ENCODE measurements at places on chromosomes 5 and 9.

DNA sequence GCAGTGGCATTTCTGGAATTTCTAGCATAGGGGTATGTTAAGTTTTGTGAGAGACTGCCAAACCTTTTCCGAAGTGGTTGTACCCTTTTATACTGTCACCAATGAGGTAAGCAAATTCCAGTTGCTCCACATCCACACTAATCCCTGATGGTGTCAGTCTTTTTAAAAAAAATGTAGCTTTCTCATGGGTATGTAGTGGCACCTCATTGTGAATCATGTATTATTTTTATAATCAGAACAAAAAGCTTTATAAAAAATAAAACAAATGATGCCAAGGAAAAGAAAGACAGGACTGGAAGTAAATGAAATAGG is 93.4 kb upstream of the CLINT1 start:
- DNase-seq = no peak

GRCh38 chr9:27353474-27354229 is 56.7 kb upstream of the EQTN start:
- no peak for DNase-seq

DNA sequence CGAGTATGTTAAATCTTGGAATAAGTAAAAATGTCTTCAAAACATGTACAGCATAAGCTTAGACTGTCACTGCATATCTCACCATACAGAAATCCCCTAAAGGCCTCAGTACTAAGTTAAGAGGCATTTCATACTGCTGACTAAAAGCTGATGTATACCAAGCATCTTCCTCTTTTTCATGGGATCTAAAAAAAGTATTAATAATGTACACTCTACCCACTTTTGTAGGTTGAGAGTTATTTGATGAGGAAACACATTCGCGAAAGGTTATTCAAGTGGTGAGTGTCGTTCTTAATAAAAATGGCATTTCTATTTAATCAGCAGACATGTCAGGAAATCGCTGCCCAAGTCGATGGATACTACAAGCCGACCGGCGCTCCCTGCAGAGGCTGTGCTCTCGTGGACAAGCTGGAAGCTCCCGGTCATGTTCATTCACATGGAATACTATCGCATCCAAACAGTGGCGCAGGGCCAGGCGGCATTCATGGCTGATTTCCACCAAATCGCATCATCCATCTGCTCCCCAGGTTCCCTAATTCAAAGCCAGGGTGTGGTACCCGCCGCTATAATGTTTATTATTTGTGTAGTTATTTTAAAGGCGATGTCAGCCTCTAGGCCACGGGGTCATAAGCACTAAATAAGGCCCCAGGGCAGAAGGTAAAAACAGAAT is 724 bp downstream of the SGTB start:
- DNase-seq = peak; percentile 77

DNA sequence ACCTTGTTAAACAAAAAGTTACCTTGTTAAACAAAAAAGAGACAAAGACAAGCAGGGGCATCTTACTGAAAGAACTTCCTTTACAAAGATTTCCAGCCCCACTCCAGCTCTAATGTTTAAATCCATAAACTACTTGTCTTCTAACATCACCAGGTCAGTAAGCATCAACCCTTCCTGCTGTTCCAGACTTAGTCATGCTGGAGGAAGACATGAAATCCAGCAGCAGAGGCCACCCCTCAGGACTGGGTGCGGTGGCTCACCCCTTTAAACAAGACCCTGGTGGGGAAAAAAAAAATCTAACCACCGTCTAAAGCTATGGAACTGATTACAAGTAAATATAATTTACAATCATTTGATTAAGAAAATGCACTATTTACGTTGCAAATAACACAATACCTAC is 9.1 kb downstream of the PDCL start:
- peak; percentile 69 for DNase-seq

- no peak for DNase-seq
Observed at GRCh38 chr9:125523681-125524080, 183.3 kb downstream of the MAPKAP1 start.

DNA sequence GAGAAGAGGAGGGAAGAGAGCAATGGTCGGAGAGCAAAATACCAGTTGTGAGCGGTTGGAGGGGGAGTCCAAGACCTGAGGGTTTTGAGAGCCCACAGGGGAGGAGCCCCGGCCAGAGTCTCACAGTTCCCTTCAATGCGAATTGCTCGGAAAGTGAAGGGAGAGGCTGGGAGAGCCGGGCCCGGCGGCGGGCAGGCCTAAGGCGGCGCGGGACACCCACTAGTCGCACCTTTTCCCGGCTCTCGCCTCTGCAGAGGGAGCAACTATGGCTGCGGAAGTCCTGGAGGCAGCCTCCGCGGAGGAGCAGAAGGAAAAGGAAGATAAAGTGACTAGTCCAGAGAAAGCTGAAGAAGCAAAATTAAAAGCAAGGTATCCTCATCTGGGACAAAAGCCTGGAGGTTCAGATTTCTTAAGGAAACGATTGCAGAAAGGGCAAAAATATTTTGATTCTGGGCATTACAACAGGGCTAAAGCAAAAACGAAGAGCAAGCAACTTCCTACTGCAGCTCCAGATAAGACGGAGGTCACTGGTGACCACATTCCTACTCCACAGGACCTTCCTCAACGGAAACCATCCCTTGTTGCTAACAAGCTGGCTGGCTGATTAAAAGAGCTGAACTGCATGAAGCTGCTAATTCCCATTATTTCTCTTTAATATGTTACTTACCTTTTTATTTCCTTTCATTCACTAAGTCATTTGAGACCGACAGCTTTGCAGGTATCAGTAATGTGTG is 6.5 kb upstream of the BTNL3 start:
- no peak for DNase-seq

DNA sequence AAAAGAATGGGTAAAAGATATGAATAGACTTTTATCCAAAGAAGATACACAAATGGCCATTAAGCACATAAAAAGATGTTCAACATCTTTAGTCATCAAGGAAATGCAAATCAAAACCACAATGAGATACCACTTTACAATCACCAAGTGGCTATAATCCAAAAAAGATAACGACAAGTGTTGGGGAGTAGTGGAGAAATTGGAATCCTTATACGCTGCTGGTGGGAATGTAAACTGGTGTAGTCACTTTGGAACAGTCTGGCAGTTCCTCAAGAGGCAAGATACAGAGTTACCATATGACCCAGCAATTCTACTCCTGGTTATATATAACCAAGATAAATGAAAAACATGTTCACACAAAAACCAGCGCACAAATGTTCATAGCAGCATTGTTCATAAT is 234.9 kb downstream of the SPATA31D1 start:
- DNase-seq = peak; percentile 15

DNA sequence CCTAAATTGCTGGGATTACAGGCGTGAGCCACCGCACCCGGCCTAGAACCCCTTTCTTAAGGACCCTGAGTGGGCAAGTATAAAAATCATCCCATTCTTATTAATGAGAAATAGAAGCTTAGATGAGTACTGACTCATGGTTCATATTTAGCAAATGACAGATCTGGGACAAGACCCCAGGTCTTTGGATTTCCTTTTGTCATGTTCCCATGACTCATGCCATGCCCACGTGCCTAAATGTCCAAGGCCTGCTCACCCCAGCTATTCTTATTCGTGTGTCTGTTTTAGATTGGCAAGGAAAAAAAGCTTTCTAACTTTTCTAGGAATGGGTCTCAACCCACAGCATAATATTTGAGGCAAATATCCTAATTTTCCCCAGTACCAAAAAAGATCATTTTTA is 57.7 kb upstream of the RPS23 start:
- DNase-seq = no peak

DNA sequence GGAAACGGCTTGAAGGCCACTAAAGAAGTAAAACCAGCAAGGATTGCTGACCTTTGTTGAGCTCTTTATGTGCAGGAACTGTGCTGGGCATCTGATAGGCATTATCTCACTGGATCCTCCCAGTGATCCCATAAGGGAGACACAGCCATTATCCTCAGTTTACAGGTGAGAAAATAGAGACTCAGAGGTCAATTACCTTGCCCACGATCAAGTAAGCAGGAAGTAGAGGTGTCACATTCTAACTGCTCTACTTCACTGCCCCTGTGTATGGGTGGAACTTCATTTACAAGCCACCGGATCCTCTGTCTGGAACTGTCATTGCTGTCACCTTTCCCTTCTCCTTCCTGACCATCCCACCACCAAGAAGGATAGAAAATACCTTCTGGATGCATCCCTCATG is 248.9 kb downstream of the CRB2 start:
- DNase-seq = no peak

DNA sequence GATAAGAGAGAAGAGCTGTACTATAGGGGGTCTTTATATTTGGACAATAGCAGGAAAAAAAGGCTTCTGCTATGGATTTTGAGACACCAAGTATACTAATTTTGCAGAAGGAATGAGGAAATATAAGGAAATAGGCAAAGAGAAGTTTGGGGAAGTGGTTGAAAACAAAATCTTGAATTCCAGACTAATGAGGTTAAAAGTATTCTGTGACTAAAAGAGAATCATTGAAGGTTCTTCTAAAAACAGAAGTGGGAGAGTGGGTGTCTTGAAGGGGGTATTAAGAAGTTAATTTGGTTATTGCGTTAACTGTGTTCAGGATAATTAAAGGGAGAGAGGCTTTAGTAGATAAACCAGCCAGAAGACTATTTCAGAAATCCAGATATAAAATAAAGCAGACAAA is 148.7 kb downstream of the RFK start:
- no peak for DNase-seq

GRCh38 chr9:93906195-93906880 is 48.8 kb downstream of the BARX1 start:
- no peak for DNase-seq

GRCh38 chr9:35340046-35340445 is 149.9 kb upstream of the RUSC2 start:
- DNase-seq = peak; percentile 61

GRCh38 chr9:136407911-136408310 is 2.5 kb downstream of the ENTR1 start:
- DNase-seq = no peak

DNA sequence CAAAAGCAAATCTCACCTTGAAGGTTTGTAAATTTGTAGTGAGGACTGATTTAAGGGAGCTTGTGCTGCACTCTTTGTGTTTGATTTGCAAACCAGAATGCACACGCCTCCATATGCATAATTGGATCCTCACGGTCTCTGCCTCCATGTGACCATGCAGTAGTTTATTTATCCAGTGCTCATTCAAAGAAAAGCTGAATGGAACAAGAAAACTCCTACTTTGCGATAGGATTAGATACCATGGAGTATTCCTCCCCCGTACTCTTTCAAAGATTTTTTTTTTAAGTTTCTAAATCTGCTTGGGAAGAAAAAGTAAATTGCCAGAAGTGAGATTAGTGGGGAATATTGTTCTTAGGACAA is 290.4 kb upstream of the TUT7 start:
- no peak for DNase-seq

GRCh38 chr9:130542457-130543228 is 36.7 kb upstream of the FUBP3 start:
- no peak for DNase-seq

DNA sequence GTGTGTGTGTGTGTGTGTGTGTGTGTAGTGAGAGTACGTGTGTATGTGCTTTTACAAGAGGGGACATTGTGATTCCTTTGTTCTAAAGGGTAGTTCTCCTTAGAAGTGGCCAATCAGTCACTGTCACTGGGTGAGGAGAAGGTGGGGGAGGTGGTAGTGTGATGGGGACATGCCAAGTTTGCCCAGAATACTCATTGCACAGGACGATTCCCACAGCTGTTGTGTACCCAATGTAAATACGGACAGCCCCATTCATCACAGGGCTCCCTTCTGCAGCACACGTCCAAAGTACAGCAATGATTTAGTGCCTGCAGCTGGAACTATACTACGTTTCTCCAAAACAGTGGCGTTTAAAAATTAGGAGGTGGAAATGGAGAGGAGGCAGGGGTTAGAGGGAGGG is 287.8 kb downstream of the TLR4 start:
- no peak for DNase-seq

DNA sequence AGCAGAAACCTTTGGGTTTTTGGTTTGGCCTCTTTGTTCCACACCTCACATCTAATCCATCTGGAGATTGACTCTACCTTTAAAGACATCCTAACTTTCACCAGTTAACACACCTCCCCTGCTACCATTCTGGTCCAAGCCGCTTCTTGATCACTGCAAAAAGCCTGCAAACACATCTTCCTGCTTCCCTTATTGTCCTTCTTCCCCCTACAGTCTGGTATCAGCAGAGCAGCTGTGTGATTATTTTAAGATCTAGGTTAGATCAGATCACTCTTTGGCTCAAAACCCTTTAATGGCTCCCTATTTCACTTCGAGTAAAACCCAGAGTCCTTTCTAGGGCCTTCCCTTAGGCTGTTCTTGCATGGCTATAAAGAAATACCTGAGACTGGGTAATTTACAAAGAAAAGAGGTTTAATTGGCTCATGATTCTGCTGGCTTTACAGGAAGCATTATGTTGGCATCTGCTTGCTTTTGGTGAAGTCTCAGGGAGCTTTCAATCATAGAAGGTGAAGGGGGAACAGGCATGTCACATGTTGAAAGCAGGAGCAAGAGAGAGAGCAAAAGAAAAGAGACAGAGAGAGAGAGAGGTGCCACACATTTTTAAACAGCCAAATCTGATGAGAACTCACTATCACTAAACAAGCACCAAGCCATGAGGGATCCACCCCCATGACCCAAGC is 1.5 kb upstream of the TEX10 start:
- DNase-seq = no peak

GRCh38 chr9:137387114-137387890 is 35.7 kb downstream of the EXD3 start:
- DNase-seq = no peak

GRCh38 chr5:92514896-92515295 is 1066.1 kb downstream of the NR2F1-AS1 start:
- no peak for DNase-seq

- DNase-seq = no peak
Observed at GRCh38 chr5:178208540-178209227, 4.4 kb downstream of the HNRNPAB start.

DNA sequence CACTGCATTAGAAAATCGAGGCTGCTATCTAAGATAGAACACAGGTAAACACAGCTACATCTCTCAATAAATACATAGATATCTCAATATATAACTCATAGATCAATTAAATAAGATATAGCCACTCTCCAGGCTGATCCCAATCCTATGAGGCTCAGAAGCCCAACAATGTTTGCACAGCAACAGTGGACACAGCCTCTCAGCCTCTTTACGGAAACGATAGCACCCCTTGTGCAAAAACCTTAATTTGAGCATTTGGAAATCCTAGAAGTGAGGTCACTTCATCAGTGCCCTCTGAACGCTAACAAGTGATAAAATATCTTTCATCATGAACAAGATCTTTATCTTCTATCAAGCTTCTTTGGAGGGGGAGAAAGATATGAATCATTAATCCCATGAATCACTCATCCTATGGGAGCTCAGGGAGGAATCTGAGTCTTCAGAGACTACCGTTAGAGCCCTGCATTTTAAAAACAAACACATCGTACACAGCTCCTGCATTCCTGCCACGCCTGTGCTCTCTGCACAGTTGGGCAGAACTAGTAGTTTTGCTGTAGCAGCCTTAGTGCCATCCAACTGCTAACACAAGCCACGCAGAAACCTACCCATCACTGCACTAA is 71.4 kb downstream of the MED27 start:
- DNase-seq = peak; percentile 30

GRCh38 chr9:95552814-95553546 is 36.2 kb upstream of the PTCH1 start:
- peak; percentile 15 for DNase-seq

All from astrocyte of the spinal cord (primary cell).